GF-D8 (cell line): ENCODE measurements at places on chromosomes 5 and 9.

DNA sequence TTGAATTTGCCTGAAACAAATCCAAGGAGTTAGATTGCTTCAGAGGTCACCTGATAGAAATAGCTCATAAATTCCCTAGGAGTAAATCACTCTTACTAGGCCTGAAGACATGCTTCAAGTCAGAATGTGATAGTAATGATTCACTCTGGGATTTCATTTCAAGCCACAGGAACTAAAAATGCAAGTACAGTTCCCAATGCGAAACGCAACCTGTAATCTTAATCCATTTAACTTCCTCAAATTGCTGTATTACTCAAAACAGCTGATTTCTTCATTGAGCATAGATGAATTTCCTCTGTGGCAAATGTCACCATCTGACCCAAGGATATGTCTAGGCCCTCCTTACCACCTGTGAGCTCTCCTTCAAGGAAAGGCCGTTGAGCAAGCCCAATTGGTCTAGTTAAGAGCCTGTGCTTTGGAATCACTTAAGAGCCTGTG lies 32.1 kb upstream of the IL6ST start:
- peak; percentile 6 for DNase-seq

DNA sequence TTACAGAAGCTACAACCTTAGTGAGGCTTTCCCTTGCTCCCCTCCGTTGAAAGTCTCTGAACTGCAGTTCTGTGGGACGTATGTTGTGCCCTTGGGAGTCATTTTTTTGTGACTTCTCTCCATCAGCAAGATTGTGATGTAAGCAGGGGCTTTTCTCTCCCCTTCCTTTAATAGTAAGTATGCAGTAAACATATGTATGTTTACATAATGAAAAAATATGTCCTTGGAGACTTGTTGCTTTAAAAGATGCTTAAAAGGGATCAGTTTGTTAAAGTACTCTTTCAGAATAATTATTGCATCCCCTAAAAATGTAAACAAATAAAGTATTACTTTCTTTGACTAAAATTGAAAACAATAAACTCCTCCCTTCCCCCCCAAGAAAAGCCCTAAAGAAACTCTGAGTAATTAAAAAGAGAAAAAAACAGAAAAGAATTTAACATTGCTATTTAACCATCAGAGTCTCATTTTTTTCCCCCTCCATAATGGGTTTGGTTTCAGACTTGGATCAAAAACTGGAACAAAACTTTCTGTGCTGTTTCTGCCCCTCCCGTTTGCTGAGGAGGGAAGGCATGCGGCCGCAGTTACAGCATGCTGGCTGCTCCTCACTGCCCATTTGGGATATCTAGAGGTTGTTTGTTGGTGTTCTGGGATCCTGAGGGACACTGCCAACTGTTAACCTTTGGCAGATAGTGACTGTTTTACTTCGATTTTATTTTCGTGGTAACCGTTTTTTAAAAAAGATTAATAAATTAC lies 40.2 kb downstream of the TRIO start:
- no peak for DNase-seq

DNA sequence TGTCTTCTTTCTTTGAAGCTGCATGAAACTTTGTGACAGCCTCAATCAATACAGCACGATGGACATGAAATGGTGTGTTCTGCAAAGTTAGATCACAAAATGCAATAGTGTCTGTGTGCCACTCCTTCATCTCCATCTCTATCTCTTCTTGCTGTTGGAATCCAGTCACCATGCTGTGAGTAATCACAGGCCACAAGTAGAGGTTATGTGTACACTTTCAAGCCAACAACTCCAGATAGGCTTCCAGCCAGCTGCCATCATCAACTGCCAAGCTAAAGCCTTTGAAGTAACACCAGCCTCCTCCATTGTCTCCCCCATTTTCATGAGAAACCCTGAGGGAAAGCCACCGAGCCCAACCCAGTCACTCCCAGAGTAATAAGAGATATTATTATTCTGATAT lies 360.6 kb downstream of the PTPRD start:
- DNase-seq, result no peak

- DNase-seq, result no peak
Observed at GRCh38 chr5:15959370-15960164, 220.0 kb downstream of the MARCHF11 start.

- no peak for DNase-seq
Observed at GRCh38 chr5:135069016-135069770, 35.2 kb upstream of the PITX1 start.

- DNase-seq, result no peak
Observed at GRCh38 chr5:67957374-67957773, 258.2 kb upstream of the PIK3R1 start.

- no peak for DNase-seq
Observed at GRCh38 chr5:118919016-118919415, 69.3 kb downstream of the DTWD2 start.

DNA sequence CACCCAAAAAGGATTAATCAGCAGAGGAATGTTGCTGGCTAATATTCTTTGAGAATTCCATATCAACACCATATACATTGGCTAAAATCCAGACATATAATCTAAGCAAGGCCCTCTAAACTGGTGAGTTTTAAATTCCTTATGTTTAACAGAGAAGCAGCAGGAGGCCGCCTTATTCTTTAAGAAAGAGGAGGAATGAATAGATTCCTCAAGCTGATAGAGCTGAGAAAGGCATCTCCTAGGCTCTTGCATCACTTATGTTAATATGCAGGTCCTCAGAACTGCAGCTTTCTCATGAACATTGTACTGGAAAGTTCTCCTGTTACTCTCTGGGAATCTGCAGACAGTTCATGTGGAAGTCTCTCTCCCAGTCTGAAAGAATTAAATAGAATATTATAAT lies 20.1 kb upstream of the SMARCA2 start:
- no peak for DNase-seq

- DNase-seq, result no peak
Observed at GRCh38 chr9:97636903-97637302, 3.3 kb downstream of the NCBP1 start.

GRCh38 chr5:20335978-20336377 lies 348.0 kb upstream of the CDH18 start:
- no peak for DNase-seq

- DNase-seq, result no peak
Observed at GRCh38 chr5:59152701-59153245, 569.9 kb downstream of the RAB3C start.
